Renal cortical epithelial cell (primary cell): ENCODE measurements at places on chromosomes 12 and 14. TPM values are rescaled to one million over a fixed set of nuclear protein-coding genes. Genes with fewer than 3 reads are reported as not detected.

The BATF gene
- total RNA-seq = not detected in 2 replicates

The PSMC6 gene
- 141 and 145 TPM in 2 replicates for total RNA-seq

The PDE3A gene
- under 0.01 and 0.10 TPM in 2 replicates for total RNA-seq

The PIWIL1 gene
- not detected in 2 replicates for total RNA-seq

The NOXRED1 gene
- 0.50 TPM in 1 of 2 replicates, not detected in the other for total RNA-seq

The JDP2 gene
- total RNA-seq = 27.0 and 36.5 TPM in 2 replicates

The GLIPR1L2 gene
- 0.17 and 0.65 TPM in 2 replicates for total RNA-seq

The TAS2R42 gene
- total RNA-seq = not detected in 2 replicates

The HAL gene
- 0.10 TPM in 1 of 2 replicates, not detected in the other for total RNA-seq

The MSI1 gene
- total RNA-seq = 0.15 TPM in 1 of 2 replicates, not detected in the other

The SLC17A8 gene
- under 0.01 and 0.30 TPM in 2 replicates for total RNA-seq

The SERPINA5 gene
- 0.35 and 15.5 TPM in 2 replicates for total RNA-seq

The APOF gene
- total RNA-seq = not detected in 2 replicates

The MYH6 gene
- not detected in 2 replicates for total RNA-seq

The METTL1 gene
- 6.1 and 6.4 TPM in 2 replicates for total RNA-seq

The MBD6 gene
- total RNA-seq = 5.0 and 12.5 TPM in 2 replicates

The FCF1 gene
- 35.6 and 66.0 TPM in 2 replicates for total RNA-seq

The GALNT8 gene
- total RNA-seq = 0.05 TPM in 1 of 2 replicates, not detected in the other
